ENCODE measurements at places on chromosomes 11 and 22.

GRCh38 chr11:122069707-122070360 is 46.2 kb downstream of the BLID start:
- DNase-seq: peak; percentile 91

- peak; percentile 50 for DNase-seq
These were observed 265.7 kb upstream of the CTSC start for GRCh38 chr11:88603091-88603867.

- DNase-seq: no peak
These were observed 9.2 kb upstream of the IL10RA start for GRCh38 chr11:117977029-117977428.

GRCh38 chr11:57310630-57311086 is 14.1 kb downstream of the TNKS1BP1 start:
- peak; percentile 60 for DNase-seq

DNA sequence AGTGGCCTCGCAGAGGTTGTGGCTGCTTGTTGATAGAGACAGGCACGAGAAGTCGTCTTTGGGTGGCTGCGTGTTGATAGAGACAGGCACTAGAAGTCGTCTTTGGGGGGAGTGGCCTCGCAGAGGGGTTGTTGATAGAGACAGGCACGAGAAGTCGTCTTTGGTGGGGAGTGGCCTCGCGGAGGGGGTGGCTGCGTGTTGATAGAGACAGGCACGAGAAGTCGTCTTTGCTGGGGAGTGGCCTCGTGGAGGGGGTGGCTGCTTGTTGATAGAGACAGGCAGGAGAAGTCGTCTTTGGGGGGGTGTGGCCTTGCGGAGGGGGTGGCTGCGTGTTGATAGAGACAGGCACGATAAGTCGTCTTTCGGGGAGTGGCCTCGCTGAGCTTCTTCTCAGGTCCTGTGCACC is 328.8 kb downstream of the TBC1D22A start:
- DNase-seq: no peak

DNA sequence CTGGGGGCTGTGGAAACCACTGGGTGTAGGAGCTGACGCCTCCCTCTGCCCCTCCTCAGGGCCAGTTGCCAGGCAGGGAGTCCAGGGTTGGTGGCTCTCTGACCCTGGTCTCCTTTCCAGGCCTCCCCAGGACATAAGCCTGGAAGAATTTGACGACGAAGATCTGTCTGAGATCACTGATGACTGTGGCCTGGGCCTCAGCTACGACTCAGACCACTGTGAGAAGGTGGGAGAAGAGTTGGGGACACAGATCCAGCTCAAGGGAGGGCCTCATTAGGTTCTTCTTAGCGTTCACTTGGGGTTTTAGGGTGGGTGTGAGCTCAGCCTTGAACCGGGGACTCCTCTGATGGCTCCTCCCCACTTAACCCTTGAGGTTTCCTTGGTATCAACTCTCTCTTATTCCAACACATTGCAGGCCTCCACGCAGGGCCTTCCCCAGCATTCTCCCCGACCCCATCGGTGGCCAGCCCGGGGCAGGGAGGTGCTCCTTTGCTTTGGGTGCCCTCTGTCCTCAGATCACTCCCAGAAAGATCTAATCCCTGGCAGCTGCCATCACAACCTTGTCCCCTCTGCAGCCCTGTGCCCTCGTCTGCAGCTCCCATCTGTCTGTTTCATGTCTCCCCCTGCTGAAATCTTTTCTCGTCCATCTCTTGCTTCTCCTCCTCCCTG is 1.2 kb downstream of the MAPK8IP2 start:
- no peak for DNase-seq

- no peak for DNase-seq
These were observed 76.2 kb downstream of the IGLL1 start for GRCh38 chr22:23503736-23504440.

DNA sequence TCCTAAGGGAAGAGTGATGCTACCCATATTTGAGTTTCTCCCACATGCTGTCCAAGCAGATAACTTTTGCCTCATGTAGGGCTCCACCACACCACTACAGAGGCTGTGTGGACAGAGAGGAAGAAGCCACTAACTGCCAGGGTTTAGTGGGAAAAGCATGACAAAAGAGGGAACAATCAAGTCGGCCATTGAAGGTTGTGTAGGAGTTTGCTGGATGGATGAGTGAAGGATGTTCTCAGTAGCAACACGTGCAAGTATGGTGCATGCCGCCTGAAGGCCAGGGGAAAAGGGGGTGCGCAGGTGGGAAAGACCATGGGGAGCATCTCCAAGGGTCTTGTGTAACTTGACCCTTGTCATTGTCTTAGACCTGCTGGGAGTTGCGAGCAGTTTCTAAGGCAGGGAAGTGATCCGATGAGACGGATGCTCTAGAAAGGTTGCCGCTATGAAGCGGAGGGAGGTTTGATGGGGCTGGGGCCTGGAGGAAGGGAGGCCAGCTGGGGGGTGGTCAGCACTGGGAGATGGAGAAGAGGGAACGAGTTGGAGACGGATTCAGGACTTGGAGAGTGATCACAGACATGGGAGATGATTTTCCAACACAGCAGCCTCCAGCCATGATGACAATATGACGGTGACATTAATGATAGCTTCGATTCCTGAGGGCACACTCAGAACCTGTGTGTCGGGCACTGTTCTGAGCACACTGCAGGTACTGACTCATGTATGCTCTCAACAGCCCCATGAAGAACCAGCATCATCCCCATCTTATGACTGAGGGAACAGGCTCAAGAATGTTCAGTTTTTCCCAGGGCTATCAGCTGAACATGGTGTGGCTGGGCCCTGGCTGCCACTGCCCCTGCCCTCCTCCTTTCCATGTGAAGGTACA is 53.7 kb downstream of the CD6 start:
- no peak for DNase-seq

- no peak for DNase-seq
These were observed 5.5 kb upstream of the SHISA8 start for GRCh38 chr22:41920271-41920976.

DNA sequence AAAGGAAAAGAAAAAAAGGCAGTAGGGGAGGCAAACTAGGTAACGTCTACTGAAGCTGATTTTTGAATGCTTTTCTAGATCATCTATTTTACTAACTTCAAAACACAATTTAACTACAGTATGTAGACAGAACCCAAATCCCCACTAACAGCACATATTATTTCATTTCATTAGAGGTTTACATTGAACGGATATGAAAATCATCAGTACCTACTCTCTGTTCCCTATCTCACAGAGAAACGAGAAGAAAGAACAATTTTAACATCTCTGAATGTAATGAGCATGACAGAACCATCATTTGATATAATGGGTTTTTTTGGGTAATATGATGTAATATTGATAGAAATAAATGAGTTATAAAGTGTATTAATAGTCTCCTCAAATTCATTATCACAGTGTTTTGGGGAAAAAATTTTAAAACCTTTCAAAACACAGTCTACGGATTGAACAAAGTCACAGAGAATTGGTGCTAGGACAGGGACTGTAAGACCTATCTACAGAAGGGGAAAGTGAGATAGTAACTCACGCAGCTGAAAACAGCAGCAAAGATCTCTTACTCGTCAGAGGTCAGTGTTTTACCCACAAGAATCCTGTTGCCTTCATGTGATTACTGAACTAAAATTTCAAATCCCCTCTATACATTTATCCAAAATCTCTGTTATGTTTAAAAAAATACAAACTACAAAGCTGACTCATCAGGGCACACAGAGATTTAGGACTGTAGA is 77.3 kb downstream of the ZBTB44 start:
- DNase-seq: no peak

- no peak for DNase-seq
These were observed 6.4 kb upstream of the CCDC86 start for GRCh38 chr11:60835534-60835846.

- DNase-seq: no peak
These were observed 80.0 kb upstream of the CRTAM start for GRCh38 chr11:122758339-122758738.

DNA sequence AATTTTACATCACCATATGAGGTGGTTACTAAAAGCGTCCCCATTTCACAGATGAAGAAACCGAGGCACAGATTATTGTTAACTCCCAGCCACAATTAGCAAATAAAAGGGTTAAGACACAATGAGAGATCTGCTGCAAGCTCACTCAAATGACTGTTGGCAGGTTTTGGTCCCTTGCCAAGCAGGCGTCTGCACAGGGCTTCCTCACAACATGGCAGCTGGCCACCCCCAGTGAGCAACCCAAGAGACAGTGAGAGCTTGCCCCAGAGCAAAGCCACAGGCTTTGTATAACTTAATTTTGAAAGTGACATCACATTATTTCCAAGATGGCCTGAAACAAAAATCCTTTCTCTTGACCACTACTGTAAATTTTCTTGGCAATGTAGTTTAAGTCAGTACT is 217.6 kb downstream of the NTM start:
- DNase-seq: no peak

DNA sequence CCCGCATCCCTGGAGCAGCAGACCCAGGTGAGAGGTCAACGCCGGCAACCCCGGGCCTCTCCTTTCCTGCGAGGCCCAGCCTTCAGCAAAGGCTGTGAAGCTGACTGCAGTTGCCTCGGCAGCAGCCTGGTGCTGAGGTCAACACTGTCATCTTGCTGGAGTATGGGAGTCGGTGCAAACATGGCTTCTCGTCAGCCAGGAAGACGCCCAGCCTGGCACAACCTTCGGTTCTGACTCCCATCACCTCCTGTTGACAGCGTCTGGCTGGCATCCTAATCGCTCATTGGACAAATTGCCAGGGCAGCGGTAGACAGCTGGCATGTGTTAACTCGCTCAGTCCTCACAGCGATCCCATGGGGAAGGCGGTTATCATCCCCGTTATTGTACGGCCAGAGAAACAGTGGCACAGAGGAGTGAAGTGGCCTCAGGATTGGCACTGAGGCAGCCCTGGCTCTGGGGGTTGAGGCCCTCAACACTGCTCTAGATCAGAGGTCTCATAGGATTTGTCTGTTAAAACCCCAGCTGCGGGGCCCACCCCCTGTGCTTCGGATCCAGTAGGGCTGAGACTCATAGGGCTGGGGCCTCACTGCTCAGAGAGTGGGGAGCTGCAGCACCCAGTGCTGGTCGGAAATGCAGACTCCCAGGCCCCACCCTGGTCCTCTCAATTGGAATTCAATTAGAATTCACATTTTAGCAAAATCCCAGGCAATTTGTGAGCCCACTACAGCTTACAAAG is 39.3 kb upstream of the TP53I11 start:
- no peak for DNase-seq

DNA sequence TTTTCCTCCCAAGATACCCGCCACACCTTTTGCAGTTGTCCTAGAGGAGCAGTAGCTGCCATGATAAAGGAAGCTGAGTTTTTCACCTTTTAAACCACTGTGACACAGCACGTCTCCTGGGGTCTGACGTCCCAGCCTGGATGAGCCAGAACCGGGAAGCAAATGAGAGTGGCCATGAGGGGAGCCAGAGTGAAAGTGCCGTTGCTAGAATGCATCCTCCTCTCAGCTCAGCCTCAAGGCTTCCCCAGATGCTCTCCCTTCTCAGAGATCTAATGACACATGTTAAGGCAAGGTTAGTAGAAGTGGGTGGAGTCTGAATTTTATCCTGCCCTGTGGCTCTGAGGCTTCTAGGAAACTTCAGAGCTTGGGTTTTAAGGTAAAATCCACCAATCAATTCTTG is 23.4 kb upstream of the HTR3A start:
- DNase-seq: no peak

DNA sequence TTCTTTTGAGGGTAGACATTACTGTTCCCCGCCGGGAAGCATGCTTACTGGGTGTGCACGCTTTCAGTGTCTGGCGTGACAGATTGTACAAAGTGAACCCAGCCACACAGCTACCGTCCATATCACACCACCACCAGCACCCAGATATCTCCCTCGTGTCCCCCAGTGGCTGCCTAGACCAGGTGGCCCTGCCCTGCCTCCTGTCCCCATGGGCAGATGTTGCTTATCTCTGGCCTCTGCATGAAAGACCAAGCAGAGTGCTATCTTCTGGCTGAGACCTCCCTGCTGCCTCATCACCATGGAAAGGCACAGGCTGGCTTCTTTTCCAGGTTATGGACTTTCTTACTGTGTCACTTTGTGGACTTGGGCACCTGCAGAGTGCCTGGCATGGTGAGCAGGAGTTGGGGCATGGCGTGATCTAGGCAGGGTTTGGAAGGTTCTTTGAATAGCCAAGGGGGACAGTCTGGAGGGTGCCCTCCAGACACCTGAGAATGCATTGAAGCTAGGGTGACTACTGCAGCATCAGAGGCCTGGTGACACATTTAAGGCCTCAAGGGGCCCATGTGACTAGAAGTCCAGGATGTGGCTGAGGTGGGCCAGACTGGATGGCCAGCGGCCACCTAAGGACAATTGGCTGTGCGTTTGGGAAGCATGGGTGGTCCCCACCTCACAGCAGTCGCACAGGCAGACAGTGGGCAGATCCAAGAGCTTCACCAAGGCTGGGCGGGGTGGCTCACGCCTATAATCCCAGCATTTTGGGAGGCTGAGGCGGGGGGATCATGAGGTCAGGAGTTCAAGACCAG is 4.7 kb downstream of the TANGO2 start:
- no peak for DNase-seq

- no peak for DNase-seq
These were observed 1.6 kb downstream of the ARSA start for GRCh38 chr22:50626314-50626849.

DNA sequence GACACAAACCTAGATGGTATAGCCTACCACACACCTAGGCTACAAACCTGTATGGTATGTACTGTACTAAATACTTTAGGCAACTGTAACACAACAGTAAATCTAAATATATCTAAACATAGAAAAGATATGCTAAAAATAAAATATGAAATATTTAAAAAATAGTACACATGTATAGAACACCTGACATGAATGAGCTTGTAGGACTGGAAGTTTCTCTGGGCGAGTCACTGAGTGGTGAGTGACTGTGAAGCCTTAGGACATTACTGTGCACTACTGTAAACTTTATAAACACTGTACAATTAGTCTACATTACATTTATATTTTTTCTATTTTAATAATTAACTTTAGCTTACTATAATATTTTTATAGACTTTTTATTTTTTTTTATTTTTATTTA is 1301.3 kb downstream of the FAM181B start:
- DNase-seq: no peak

Measured in fibroblast of the conjunctiva (primary cell).